Stimulated activated CD8-positive, alpha-beta memory T cell treated with anti-CD3 and anti-CD28 coated beads, Interleukin-4, amount 100 ng/mL, for 4 hours (primary cell): ENCODE measurements at places on chromosomes 11 and 22.

GRCh38 chr11:125559888-125560287 lies 9.4 kb upstream of the EI24 start:
- no peak for DNase-seq

- DNase-seq: no peak
Measured at GRCh38 chr11:124875401-124875800, 10.2 kb downstream of the ROBO3 start.

DNA sequence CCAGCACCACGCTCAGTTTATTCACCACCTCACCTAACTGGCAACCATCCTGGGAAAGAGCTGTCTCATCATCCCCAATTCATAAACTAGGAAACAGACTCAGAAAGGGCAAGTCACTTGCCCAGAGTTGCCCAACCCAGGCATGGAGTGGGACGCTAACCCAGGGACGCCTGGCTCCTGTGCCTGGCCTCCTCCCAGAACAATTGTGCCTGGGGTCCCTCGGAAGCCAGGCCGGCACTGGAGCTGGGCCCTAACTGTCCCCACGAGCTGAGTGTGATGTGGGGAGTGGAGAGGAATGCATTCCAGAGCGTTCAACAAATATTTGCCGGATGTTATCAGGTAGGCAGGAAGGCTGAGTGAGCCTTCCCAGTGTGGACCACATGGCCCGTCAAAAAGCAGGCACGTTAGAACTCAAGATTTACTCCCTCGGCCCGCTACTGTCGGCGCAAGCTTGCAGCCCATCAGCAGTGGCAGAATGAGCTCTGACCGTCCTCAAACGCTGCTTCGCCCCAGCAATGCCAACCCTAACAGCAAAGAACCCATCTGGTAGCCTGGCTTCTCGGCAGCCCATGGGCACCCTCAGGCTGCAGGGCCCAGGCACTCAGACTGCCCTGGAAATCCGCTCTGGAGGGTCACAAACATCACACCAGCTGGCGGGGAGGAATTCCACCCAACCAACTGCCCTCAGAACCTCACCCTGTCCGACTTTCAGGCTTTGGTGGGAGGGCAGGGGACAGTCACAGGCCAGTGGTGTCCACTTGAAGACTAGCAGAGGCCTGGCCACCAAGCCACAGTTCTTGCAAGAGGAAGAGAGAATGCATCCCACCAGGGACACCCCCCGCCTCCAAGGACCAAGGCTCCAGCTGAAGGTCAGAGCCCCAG lies 35.6 kb downstream of the MYH9 start:
- DNase-seq: no peak

DNA sequence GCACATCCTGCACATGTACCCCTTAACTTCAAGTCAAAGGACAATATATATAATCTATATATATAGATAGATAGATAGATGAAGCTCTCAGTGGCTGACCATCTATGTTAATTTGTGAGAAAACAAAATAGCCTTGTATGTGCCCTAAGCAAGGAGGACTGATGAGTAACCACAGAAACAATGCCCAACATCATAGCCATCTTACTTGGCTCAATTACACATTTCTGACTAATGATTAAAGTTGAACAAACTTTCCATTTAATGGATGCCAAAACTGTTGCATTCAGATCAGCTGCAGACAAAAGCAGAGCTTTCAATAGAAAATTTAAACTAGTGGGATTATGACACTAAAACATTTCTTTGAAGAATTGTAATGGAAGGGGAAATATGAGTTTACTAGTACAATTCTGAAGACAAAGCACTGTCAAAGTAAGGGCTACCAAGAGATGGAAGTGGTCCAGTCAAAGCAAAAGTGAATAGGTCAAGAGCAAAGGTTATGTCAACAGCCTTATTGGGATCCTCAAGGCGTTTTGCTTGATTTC lies 1188.2 kb upstream of the RAG2 start:
- no peak for DNase-seq

- DNase-seq: no peak
Measured at GRCh38 chr22:45438336-45438735, 24.8 kb downstream of the RIBC2 start.

DNA sequence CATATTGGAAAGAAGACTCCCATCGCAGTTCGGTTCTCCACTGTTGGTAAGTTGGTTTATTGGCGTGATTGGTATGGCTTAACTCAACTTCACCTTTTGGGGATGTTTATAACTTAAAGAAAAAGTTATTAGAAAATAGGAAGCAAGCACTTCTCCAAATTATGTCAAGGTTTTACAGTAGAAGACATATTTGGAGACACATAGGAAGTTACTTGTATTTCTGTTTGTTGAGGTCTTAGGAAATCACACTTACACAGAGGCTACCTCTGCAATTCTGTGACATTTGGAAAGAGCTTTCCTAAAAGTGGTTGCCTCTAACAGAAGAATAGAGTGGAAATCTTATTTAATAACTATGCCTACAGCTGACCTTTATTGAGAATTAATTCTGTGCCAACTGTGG lies 12.3 kb downstream of the CAT start:
- DNase-seq: no peak

DNA sequence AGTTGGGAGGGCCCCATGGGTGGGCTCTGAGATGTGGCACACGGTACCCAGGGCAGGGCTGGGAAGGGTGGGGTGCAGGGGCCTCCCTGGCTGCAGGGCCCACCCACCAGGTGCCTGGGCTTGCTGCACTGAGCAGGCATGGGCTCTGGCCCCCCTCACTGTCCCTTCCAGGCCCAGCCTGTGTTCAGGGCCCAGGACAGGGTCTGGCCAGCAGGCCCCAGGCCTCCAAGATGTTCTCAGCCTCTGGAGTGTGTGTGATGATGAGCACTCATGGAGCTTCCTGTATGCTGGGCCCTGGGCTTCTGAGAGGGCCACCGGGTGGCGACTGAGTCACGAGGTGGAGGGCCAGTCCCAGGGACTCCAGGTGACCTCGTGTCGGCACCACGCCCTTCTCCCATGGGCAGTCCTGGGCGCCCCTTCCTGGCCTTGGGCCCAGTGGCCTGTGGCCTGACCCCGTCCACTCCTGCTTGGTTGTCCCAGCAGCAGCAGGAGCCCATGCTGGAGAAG lies 55.9 kb upstream of the CCDC188 start:
- no peak for DNase-seq

- no peak for DNase-seq
Measured at GRCh38 chr11:61626580-61627380, 45.9 kb upstream of the SYT7 start.

DNA sequence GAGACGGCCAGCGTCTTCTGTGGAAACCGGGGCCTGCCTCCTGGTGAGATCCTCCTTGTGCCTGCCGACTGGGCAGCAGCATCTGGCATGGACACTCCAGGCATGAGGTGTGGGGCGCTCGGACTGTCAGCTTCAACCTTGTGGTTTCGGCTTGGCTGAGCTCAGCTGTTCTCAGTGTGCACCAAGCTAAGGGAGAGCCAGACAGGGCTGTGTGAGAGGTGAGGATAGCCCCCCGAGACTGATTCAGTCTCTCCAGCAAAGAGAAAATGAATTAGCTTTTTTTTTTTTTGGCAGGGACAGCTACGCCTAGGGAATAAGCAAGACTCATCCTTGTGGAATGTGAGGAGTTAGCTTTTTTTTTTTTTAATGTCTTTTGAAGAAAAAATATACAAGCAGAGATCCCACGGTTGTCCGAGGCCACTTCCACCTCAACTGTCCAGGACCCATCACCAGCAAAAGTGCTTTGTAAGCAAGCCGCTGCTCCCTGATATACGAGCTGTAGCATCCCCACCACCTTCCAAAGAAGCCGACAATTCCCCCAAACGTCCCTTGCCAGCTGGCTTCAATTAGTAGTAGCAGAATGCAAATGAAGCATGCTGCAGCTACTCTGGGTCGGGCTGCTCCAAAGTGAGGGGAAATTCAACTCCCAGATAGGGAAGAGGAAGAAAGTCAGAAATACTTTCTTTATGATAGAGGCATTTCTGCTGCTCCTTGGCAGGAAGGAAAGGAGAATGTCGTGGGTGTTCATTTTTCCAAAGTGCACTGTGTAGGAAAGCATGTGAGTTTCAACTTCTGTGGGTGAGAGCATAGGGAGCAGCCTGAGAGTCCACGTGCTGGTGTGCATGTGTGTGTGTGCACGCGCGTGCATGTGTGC lies 9.7 kb upstream of the THY1 start:
- DNase-seq: no peak

GRCh38 chr22:44685384-44686056 lies 16.5 kb upstream of the PRR5 start:
- peak; percentile 66 for DNase-seq

GRCh38 chr11:36238881-36239280 lies 50.3 kb downstream of the COMMD9 start:
- DNase-seq: no peak

DNA sequence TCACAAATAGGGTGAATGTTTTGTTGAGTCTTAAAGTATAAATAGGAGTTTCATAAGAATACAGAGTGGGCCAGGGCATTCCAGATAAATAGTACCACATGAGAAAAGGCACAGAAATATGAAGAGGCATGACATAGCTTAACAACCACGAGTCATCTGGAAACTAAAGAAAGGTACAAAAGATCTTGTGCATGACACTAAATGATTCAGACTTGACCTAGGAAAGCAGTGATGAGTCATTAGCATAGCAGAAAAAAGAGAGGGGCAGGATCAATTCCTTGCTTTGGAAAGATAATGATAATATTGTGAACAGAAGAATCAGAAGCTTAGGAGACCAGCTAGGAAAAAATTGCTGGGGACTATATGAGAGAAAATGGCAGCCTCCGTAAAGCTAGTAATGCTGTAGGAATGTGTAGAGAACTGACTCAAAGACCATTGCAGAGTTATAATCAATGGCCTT lies 47.6 kb upstream of the FIBIN start:
- no peak for DNase-seq

DNA sequence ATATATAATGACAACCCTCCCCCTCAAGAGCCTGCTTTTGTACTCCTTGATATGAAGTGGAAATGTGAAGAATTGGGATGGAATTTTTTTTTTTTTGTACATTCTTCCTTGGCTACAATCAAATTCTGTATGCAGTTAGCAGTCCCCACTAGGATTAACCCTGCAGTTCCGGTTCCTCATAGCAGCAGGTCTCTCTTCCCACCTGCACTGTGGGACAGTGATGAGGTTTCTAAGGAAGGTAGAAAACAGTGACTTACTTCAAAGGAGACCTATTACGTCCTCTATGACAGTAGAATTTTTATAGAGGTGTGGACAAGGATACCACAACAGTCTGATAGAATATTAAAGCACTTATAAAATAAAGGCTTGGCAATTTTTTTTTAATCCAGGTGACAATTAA lies 46.3 kb upstream of the ALKBH3 start:
- no peak for DNase-seq

- no peak for DNase-seq
Measured at GRCh38 chr11:113632981-113633380, 73.1 kb downstream of the TMPRSS5 start.

DNA sequence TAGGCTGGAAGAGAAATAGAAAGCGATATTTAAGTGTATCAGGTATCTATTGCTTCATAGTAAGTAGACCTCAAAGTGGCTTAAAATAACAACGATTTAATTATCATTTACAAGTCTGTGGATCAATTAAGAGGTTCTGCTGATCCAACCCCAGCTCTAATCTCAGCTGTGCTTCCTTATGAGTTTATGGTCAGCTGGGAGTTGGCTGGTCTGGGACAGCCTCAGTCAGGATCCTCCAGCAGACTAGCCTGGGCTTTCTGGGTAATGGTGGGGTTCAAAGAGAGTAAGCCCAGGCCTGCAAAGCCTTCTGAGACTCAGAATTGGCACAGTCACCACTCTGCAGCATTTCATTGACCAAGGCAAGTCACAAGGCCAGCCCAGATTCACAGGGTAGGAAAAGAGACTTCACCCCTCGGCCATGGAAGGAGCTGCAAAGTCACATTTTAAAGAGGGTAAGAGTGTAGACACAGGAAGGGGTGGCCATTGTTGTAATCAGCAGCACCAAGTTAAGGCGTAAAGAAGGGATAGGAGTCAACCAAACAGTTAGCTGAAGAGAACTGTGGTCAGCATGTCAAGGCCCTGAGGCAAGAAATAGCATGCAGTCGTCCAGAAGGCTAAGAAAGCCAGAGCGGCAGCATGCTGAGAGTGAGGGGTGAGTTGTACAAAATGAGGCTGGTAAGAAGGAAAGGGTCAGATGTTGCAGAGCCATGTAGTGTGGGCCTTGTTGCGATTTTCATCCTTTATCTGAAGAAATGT lies 168.2 kb downstream of the ETS1 start:
- no peak for DNase-seq

- no peak for DNase-seq
Measured at GRCh38 chr22:30416403-30416802, 9.2 kb upstream of the MTFP1 start.

GRCh38 chr11:126607374-126607773 lies 251.9 kb downstream of the ST3GAL4 start:
- no peak for DNase-seq

DNA sequence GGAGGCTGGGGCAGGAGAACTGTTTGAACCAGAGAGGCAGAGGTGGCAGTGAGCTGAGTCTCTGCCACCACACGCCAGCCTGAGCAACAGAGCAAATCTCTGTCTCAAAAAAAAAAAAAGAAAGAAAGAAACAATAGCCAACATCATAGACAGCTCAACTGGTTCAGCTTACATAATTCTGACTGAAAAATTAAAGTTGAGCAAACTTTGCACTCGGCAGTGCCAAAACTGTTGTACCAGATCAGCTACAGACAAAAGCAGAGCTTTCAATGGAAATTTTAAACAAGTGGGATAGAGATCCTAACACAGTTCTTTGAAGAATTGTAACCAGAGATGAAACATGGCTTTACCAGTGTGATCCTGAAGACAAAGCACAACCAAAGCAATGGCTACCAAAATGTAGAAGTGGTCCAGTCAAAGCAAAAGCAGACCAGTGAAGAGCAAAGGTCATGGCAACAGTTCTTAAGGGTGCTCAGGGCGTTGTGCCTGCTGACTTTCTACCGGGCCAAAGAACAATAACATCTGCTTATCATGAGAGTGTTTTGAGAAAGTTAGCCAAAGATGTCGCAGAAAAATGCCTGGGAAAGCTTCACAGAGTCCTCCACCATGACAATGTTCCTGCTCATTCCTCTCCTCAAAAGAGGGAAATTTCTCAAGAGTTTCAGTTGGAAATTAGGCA lies 59.3 kb downstream of the TTC28 start:
- no peak for DNase-seq

GRCh38 chr11:32899438-32899837 lies 6.8 kb downstream of the QSER1 start:
- no peak for DNase-seq

DNA sequence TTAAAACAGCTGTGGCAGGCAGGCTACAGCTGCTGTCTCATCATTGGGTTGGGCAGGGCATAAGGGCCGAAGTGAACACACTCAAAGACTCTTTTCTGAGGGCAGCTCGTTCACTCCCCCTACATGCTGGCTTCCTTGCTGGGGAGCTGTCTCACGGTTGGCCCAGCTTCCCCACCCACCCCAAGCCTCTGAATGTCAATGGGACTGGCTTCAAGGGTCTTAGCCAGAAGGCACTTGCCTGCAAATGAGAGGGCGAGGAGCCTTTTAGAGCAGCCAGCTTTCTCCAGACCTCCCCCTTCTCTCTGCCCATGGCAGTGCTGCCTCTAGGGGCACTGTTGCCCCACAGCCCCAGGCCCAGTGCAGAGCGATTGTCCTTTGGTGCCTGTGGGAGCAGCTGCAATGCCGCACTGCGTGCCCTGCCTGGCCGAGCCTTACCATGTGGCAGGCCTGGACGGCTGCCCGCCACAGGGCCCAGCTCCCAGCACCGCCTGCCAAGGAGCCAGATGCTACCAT lies 94.7 kb upstream of the RASSF10 start:
- no peak for DNase-seq
